ENCODE measurements at places on chromosomes 2 and 18.
A peak's percentile ranks its signal among the peaks of the same experiment; 100 is the strongest.

DNA sequence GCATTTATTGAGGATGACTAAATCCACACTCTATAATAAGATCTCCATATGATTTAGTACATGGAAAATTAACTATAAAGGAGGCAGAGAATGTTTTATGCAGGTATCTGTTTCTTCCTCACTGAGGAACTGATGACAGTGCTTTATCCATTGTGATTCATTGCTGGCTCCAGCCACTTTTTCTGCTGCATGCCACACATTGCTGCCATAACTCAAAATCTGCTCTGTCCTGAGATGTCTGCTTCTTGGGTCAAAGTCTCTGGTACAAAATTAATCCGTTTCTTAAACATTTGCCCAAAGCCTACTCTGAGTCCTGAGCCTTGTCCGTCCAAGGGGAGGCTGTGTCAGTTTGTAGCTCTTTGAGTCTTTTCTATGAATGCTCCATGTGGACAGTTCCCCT, 15.5 kb upstream of the ARHGAP28 start:
- no peak for DNase-seq

GRCh38 chr2:20972792-20973565, 70.9 kb downstream of the APOB start:
- no peak for DNase-seq

DNA sequence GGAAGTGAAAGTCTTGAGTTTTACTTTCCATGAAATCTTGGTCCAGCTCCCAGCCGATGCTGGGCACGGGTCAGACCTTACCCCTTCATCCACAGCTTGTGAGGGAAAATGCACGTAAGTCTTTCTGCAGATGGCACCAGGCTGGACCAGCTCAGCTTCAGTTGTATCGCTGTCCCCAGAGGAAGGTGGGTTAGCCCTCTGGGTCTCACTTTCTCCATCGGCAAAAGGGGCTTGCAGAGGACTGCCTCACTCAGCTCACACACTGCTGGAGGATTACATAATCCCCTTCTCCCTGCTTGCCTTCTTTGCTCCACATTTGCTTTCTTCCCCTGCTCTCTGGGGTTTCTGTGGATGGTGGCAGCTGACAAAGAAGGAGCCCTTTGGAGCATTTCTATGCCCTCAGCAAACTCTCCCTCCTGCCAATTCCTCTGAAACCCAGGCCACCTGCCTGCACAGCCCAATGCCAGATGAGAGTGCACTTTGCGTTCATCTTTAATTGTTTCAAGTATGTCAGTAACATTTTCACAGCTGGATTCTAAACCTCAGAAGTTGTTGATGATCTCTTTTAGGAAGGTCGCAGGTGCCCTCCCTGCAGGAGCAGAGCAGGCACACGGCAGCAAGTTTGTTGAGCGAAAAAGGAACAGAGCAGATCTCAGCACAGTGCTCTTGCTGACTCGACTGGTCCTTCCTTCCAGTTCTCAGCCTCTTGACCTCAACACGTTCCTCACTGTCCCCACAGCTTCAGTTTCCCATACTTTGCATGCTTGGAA, 155.6 kb upstream of the GLI2 start:
- no peak for DNase-seq

GRCh38 chr2:28906821-28907220, 12.4 kb downstream of the WDR43 start:
- DNase-seq: no peak

GRCh38 chr2:137888845-137889244, 75.4 kb upstream of the HNMT start:
- no peak for DNase-seq

- DNase-seq: no peak
Measured at GRCh38 chr2:146850746-146851145, 994.1 kb upstream of the ACVR2A start.

- DNase-seq: no peak
Measured at GRCh38 chr2:85151026-85151425, 17.8 kb downstream of the TCF7L1 start.

- no peak for DNase-seq
Measured at GRCh38 chr2:96580771-96581170, 44.2 kb downstream of the ARID5A start.

DNA sequence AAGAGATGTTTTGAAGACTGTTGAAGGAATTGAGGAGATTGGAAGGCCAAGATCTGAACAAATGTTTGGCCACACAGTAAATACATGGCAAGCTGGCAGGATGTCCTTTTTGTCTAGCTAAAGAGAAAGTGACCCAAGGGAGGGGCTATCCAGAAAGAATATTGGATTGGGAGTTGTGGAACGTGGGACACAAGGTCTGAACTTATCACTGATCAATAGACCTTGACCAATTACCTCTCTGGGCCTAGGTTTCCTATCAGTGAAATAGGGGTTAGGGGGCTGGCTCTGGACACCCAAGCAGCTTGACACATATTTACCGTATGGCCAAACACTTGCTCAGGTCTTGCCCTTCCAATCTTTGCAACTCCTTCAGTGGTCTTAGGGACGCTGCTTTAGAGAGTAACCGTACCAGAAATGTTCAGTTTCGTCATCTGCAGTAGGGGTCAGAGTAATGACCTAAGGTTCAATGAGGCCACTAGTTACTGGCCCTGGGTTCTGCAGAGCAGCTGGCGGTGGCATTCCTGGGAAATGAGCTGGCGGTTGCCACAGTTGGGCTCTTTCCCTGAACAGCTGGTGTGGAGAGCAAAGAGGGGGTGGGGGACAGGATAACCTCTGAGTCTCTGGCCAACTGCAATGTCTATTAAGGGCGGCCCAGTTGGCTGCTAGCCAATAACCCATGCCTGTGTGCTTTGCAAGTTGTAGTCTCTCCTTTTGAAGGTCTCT, 70.1 kb upstream of the STPG4 start:
- no peak for DNase-seq

GRCh38 chr2:160434254-160434948, 59.2 kb downstream of the RBMS1 start:
- no peak for DNase-seq

DNA sequence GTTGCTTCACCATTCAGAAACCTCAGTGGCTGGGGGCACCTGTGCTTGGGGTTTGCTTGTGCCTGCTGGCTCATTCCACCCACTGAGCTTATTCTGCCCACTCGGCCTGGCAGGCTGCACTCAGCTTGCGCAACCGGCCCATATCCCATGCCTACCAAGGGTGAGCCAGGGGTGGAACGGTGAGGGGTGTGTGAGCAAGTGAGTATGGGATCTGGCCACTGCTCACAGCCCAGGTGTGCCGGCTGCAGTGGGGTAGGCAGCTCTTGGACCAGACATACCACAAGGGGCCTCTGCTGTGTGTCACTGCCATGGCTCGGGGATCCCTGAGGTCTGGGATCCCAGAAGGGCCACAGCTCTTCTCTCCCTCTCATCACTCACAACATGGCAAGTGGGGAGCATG, 1000.5 kb upstream of the CRIM1 start:
- DNase-seq: no peak

DNA sequence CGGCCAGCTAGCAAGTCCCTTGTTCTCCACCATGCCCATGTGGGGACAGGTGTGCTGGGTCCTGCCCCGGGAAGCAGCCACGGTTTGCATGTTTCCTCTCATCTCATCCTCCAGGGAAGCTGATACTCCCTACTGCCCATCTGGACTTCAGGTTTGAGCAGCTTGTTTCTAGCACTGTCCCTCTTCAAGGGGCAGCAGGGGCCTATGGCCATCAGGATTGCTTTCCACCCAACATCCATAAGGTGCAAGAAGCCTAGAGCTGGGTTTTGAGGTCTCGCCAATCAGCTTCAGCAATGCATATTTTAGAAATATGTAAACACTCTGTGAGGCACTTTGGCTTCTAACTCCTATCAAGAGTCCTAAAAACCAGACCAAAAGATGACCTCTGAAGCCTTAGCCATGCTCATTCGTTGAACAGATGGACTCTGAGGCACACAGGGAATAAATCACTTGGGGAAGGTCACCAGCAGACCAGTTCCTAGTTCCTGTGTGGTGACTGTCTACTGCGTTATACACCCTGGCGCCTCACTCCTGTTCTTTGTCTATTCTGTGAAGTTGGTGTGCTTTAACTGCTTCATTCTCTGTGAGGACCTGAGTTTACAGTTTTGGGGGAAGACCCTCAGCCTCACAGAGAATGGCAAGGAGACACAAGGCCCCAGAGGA, 192.6 kb upstream of the TWIST2 start:
- DNase-seq: no peak

- no peak for DNase-seq
Measured at GRCh38 chr18:12049978-12050811, 43.4 kb upstream of the ANKRD62 start.

DNA sequence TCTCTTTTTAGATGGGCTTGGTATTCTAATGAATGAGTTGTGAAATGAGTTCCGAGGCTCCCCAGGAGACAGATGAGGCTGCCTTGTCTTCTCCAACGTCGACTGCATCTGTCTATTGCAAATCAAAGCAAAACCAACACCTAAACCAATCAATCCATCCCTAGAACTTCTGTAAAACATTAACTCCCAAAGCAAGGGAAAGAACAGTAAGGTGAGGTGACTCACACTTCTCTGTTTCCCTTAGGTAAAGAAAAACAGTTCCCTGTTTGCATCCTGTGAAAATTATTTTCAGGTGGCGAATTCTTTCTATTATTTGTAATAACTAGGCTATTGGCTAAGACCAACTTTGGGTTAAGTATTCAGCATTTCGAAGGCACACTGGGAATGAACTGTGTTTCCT, 249.4 kb downstream of the EPHA4 start:
- DNase-seq: no peak

DNA sequence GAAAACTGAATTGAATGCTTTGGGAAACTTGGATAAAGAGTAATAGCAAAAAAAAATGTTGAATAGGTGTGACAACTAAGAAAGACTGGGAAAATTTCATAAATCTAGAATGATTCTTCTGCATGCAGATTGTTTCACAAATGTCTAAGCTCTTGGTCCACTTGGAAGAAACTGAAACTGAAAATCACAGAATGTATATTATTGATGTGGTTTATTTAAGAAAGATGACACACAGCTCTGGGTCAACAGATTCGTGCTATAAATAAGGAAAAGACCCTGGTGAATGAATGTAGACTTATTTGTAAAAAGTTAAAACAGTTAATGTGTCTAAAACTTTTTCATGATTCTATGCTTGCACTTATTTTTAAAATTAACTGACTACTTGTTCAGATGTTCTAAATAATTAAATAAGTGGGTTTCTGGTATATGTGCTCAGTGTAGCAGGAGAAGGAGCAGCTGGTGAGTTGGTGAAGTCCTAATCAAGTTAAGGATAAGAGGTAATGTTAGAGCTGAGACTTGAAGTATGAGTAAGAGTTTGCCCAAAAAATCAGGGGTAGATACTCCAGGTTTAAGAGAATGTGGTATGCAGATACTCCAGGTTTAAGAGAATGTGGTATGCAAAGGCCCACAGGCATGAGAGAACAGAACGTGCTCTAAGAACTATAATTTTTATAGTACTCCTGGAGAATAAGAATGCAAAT, 24.5 kb downstream of the UGP2 start:
- DNase-seq: no peak

GRCh38 chr2:239118675-239119211, 270.9 kb downstream of the TWIST2 start:
- DNase-seq: no peak

DNA sequence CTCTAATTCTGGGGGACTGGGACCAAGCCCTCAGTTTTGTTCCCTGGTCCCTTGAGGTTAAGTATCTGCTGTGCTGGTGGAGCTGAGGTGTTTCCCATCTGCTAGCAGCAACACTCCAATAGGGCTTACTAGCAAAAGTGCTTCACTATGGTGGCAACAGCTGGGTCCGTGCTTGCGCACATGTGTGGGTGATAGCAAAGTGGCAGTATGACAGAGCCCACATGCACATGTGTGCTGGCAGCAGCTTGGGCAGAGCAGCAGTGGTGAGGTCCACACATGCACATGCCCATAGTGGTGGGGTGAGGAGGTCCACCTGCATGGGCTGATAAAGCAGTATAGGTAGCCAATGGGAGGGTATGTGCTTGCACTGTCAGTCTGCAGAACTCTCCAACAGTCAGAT, 1723.7 kb downstream of the SUCLG1 start:
- no peak for DNase-seq

- no peak for DNase-seq
Measured at GRCh38 chr2:220277445-220277975, 650.1 kb downstream of the SLC4A3 start.

GRCh38 chr18:29874519-29875098, 1167.9 kb downstream of the DSC3 start:
- no peak for DNase-seq

DNA sequence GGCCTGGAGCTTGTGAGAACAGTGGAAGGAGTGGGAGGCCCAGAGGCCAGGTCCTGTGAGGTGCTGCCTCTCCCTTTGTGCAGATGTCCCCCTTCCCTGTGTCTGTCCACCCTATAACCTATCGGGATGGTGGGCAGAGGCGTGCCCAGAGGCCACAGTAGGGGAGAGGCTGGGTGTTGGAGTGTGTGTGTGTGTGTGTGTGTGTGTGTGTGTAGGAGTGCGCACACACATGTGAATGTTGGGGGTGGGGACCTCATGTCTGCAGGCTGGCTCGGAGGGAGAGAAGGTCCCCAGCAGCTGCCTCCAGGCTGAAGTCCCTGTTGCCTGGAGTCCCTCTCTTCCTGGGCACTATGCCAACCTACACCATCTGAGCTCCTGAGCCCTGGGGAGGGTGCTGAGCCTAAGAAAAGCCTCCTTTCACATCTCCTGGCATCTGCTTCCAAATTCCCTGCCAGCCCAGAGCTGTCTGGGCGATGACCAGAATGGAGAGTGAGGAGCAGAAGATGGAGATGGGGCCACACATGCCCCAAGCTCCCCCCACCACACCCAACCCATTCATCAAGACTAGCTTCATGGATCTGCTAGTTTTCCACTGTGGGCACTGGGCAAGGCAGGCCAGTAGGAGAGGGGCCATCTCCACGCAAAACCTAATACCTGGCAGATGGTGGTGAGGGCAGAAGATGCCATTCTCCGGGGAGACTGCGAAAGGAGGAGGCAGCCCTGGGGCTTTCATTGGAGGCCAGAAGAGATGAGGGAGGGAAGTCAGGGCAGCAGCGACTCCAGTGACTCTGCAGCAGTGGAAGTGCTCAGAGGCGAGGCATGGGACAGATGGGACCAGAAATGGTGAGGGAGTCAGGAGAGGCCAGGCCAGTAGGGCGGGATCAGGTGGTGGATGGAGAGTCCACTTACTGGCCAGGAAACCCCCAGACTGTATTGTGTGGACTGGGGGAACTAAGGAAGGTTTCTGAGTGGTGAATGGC, 20.3 kb downstream of the KCNK3 start:
- peak; percentile 21 for DNase-seq

- DNase-seq: no peak
Measured at GRCh38 chr18:7177116-7177744, 53.7 kb upstream of the LRRC30 start.

DNA sequence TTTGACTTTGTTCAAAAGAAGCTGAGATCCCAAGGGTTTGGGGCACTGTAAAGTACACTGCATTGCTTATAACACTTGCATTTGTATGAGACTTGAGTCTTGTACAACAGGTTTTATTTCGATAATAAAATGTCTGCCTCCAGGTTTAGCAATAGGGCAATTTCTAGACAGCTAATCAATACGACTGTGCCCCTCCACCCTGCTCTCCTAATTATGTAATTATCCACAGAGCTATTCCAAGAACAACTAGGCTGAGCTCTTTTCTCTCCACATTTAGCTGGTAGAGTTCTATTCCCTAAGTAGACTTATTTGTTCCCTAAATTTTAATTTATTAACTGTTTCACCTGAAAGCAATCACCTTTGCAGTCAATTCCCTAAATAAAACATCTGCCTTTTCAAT, 52.9 kb upstream of the LINC00305 start:
- DNase-seq: no peak

- DNase-seq: no peak
Measured at GRCh38 chr2:104766683-104767082, 87.2 kb upstream of the POU3F3 start.

- no peak for DNase-seq
Measured at GRCh38 chr2:197713271-197713670, 8.1 kb downstream of the MARS2 start.

Data from anterior cingulate cortex (tissue), 58 donors.